ENCODE measurements at places on chromosomes 5 and 9.

- DNase-seq = no peak
These were observed 2.3 kb downstream of the NTRK2 start for GRCh38 chr9:84671586-84672521.

DNA sequence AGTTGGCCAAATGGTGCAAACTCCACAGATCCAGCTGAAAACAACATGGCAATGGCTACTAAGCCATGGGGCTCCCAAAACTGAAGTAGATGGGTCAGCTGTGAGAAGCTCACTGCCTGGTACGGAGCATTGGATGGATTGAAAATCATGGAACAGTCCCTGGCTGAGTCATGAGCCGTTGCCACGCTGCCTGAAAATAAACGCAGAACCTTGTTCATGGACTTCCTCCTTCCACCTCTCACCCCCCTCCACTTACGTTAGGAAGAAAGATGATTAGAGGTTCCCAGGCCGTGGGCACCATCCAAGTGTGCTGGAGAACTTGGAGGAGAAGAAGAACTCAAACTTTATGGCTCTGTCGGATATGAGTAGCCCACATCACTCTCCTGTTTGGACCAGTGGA is 6.8 kb upstream of the DIPK1B start:
- no peak for DNase-seq

DNA sequence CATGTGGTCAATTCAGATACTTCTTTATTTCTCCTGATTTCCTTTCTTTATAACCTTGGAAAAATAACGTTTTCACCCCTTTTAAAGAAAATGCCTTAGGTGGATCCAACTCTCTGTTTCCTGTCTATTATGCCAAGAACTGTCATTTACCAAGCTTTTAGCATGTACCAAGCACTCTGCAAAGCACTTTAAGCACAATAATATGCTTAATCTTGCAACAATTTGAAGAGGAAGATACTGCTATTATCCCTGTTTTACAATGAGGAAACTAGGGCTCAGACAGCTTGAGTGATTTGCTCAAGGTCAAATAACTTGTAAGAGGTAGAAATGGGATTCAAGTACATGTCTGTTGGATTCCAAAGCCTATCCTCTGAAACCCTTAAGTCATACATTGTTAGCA is 224.8 kb upstream of the IL12B start:
- no peak for DNase-seq

- no peak for DNase-seq
These were observed 86.3 kb upstream of the TAF11L2 start for GRCh38 chr5:17411436-17412402.

DNA sequence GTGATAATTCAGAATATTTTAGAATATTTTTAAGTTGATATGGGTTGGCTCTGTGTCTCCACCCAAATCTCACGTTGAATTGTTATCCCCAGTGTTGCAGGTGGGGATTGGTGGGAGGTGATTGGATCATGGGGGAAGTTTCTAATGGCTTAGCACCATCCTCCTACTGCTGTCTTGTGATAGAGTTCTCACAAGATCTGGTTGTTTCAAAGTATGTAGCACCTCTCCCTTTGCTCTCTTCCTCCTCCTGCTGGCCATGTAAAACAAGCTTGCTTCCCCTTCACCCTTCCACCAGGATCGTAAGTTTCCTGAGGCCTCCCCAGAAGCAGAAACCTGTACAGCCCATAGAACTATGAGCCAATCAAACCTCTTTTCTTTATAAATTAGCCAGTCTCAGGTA is 214.6 kb upstream of the C9orf72 start:
- DNase-seq = no peak

DNA sequence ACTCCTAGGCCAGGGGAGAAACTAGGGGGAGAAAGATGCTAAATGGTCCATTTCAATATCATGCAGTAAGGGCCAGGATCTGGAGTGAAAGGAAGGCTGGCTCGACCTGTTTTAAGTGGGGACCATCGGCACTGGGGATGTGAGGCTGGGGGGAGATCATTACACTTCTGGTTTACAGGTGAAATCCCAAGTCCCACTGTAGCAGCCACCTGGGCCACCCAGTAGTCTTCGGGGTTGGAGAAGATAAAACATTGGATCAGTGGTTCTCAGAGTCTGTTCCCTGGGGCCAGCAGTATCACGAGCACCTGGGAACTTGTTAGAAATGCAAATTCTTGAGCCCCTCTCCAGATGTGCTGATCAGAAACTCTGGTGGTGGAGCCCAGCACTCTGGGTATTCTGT is 111.3 kb upstream of the ALDH1B1 start:
- DNase-seq = no peak

All from activated CD8-positive, alpha-beta T cell treated with anti-CD3 and anti-CD28 coated beads, Interleukin-2, amount 10 ng/mL, durations not matched to agents 7 days and 5 days (primary cell).